ENCODE measurements at places on chromosomes 5 and 9.

DNA sequence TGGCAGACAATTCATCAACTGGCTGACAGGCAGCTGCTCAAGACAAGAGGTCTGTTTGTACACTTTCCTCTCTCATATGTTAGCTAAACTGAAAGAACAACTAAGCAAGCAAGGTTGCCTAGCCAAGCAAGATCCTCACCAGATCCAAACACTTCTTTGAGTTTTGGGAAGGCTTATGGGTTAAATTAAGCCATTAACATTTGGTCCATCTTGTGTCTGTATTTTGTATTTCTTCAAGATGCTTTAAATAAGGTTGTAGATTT is 170.4 kb upstream of the RAI14 start:
- DNase-seq = no peak

DNA sequence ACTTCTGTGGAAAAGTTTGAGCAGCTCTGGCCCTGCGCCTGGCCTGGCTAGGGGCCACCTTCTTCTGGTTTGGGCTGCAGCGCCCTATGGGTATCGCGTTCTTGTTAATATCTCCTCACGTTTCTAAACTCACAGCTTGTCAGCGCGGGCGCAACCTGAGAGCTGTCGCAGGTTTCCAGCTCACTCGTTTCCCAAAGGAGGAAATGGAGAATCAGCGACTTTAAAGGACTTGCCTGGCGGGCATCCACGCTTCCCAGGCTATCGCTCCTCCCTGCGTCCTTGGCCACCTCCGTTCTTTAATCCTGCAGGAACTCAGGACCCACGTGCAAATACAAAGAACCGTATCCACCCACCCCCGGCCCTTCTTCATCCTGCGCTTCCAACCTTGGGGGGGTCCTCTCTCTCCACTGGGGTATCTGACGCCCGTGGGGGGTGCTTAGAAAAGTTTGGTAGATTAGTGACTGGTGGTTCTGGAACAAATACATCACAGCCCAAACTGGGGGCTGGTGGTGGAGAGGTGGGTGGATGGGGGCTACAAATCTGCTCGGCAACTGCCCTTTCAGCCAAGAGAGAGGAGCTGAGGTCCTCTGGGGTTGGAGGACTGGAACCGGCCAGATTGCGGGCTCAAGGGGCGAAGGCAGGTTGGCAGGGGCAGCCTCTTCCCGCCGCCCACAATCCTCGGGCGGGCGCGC is 578 bp upstream of the PSAT1 start:
- DNase-seq = no peak

- DNase-seq = no peak
Observed at GRCh38 chr9:124495126-124496074, 11.8 kb downstream of the NR5A1 start.

DNA sequence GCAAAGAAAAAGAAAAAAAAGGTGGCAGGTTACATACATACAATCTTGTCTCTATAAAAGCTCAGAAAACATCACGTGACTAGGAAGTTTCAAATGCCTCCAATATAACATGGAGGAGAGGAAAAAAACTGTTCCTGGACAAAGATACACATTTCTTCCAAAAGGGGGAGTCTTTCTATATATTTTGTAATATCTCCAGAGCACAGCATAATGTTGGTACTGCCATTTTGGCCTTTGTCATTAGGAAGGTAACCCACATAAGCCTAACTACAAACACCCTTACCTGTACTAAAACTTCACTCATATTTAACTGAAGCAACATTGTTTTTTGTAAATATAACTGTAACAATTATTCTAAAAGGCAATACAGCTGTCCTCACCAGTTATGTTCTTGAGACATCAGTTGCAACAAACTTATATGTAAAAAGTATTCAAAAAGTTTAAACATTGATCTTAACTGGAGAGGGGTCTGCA is 1.2 kb upstream of the BTF3 start:
- DNase-seq = peak; percentile 48

- no peak for DNase-seq
Observed at GRCh38 chr5:155368490-155368889, 354.9 kb downstream of the KIF4B start.

DNA sequence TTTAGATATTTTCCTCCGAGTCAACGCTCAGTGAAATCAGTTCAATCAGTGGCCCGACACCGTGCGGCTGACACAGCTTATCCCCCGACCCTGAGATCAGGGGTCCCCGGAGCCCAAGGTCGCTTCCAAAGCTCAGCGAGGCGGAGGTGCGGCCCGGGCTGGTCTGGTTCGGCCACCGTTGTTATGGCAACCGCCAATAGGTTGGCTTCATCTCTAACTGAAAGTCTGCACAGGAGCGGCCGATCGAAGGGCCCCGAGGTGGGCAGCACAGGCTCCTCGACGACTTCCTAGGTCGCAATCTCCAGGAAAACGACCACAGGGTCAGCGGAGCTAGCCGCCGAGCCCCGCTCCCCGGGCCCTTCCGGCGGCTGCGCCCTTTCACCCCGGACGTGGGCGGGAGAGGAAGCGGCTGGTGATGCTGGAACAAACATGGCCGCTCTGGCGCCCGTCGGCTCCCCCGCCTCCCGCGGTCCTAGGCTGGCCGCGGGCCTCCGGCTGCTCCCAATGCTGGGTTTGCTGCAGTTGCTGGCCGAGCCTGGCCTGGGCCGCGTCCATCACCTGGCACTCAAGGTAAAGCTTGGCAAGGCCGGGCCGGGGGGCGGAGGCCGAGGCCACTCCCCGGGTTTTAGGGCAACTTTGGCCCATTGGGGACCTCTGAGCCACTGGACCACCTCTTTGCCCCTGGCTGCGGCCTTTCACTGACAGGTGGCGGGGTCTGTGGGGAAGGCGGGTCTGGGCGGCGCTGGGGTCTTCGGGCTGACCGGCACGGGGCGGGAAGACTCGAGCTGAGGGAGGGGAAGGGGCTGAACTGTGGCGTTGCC is at the start of gene GPR107:
Gene GPR107 (plus strand): TSS at position 403 of the 821 bp plus-strand sequence. CDS start 27 bp downstream, at position 430.
- DNase-seq = no peak

- DNase-seq = no peak
Observed at GRCh38 chr9:125841444-125841843, 94.3 kb downstream of the PBX3 start.

GRCh38 chr5:53425687-53426511 is 54.5 kb upstream of the FST start:
- peak; percentile 4 for DNase-seq

GRCh38 chr9:1261879-1262766 is 212.0 kb downstream of the DMRT2 start:
- no peak for DNase-seq

DNA sequence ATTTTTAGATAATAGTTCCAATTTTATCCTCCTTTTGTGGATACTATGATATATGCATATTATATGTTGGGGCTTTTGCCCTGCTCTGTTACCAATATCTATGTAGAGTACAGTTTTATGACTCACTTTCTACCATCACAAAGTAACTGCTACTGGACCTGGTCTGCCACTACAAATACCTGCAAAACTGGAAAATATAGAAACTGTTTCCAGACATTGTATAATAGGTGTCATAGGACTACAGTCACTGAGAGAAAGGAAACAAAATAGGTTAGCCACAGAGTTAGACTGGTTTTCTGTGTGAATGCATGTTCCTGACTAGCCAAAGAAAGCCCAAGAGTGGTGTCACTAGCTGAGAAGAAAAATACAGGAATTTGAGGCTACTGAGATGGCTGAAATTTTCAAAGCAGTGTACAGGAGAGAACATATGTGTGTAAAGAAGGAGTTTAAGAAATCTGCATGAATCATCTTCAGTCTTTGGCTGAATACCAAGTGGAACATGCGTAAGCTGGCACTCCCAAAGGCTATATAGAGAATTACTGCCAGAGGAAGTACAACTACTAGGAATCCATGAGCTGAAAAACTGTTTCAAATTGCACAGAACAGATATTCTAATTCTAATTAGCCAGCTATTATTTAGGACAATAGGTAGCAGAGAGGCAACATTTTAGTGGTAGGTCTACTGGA is 29.0 kb upstream of the FAM174A start:
- DNase-seq = no peak

DNA sequence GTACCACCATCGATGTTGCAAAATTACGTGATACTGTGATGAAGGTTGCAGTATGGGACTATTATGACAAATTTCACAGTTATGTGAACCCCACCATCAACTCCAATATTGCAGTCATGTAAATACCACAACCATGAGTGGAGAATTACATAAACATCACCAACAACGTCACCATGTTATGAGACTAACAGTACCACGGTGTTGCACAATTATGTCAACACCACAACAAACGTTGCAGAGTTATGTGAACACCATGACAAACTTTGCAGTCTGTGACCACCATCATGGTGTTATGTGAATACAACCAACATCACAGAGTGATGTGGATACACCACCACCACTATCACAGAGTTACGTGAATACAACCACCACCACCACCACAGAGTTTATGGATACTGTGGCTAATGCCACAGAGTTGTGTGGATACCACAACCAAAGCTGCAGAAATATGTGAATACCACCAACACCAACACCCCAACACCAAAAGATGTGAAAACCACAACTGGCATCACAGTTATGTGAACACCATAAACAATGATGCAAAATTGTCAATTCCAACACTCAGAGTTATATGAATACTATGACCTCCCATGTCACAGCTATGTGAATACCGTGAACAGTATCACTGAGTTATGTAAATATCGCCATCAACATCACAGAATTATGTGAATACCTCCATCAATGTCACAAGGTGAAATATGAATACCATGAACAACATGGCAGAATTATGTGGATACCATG is 62.4 kb downstream of the SHC3 start:
- no peak for DNase-seq

DNA sequence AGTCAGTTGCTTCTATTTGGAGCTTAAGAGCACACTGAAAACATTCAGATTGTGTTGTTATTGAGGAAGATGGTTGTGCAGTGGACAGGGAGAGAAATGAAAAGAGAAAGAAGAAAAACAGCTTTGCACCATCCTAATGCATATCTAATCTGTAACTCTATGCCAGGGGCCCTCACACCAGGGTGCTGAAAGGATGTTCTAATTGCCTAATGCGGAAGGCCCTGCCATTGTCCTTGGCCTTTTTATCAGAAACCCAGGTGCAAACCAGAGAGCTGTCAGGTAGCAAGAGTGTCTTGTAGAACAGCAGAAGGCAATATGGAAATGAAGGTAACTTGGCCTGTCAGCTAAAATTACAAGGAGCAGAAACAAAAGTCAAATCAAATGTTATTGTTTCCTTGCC is 384.5 kb upstream of the PIK3R1 start:
- DNase-seq = no peak

- no peak for DNase-seq
Observed at GRCh38 chr9:79652598-79652997, 80.8 kb downstream of the TLE4 start.

DNA sequence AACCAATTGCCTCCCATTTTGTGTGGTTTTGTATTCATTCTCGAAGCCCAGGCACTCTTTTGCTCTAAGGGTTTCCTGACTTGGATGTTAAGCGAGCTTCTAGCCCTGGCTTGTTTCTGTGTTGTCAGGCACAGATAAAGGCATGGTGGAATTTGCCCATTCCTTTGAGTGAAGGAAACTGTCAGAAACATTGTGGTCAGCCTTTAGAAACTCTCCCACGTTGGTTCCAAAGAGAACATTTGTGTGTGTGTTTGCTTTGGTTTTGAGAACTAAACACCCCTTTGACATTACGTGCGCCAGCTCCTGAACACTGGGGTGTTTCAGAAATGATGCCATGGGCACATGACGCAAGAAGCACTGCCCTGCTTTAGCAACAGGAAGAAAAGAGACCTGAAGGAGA is 320.9 kb downstream of the NTRK2 start:
- no peak for DNase-seq

- no peak for DNase-seq
Observed at GRCh38 chr9:16559418-16560188, 310.9 kb downstream of the BNC2 start.

- DNase-seq = no peak
Observed at GRCh38 chr5:137837491-137838394, 29.9 kb upstream of the MYOT start.

DNA sequence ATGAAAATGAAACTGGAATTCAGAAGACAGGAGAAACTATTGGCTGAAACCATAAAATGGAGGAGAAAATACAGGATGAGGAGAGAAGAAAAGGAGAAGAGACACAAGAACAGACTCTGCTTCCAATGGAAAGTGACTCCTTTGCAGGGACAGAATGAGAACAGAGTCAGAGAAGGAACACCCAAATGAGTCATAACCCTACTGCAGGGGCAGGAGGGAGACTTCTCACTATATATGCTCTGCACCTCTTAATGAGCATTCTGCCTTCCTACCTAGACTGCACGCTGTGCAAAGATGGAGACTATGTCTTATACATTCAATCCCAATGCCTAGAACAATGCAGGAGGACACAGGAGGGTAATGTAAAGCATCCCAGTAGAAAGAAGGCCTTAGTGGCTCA is 2.1 kb downstream of the SAXO1 start:
- DNase-seq = no peak

DNA sequence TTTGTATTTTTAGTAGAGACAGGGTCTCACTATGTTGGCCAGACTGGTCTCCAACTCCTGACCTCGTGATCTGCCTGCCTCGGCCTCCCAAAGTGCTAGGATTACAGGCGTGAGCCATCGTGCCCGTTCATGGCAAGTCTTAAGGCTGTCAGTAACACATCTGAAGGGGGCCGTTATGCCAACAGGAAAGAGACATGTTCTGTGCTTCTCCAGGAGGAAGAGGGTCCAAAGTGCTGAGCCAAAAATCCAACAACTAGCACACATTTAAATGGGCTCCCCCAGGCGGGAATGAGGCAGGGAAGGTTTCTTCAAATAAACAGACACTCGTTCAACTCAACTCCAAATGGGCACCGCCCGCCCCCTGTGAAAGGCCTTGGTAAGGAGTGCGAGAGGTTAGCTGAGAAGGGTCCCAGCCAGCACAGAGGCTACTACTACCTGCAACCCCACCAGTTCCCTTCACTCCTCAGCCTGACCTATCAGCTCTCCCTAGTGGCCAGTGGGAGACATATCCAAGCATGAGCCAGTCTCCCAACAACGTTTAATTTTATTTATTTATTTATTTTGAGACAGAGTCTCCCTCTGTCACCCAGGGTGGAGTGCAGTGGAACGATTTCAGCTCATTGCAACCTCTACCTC is 84.1 kb upstream of the DMRT1 start:
- DNase-seq = no peak

DNA sequence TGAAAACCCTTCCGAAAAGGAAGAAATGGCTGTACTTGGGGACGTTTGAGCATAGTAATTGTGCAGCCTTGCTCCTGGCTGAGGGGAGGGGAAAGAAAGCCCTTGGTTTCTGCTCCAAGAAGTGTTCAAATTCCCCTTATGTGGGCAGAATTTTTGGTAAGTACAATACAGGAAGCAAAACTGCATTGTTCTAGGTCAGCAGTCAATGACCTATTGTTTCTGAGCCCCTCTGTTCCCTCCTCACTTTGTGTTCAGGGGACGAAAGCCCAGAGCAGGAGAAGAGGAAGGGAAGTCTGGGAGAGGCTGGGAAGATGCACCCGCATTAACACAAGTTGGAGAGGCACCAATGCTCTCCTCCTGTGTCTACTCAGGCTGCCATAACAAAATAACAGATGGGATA is 11.9 kb downstream of the BASP1 start:
- no peak for DNase-seq

GRCh38 chr5:174698156-174698555 is 26.2 kb upstream of the MSX2 start:
- no peak for DNase-seq
